IMR-90 (cell line): ENCODE measurements at places on chromosomes 1 and 21.

DNA sequence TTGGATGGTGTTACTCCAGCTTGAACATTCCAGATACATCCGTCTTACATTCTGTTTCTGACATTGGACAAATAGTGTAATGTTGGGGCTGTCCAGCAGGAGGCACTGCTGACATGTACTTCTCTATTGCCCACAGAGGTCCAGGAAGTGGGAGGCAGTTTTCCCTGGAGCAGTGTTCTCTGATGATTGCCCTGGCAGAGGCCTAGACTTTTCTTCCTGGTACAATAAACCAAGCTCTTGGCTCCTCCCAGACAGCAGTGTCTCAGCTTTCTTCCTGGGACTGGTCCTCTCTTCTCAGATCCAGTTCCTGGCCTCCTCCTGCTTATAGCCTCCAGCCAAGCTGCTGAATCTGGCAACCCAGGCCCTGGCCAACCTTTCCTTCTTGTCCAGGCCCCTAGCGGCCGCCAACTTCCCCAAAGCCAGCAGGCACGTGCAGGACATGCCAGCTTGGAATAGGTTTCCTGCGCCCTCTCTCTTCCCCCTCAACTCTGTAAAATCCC lies 14.9 kb upstream of the IFNLR1 start:
- DNase-seq = peak; percentile 86
- H3K27ac ChIP-seq = no peak overlapping the region
- H3K27me3 ChIP-seq = peaks cover 15% of the 10 kb centered on the region
- no peaks in the 10 kb centered on the region for H3K36me3 ChIP-seq
- no peak overlapping the region for H3K4me3 ChIP-seq

GRCh38 chr1:199490769-199491527 lies 536.6 kb upstream of the NR5A2 start:
- H3K27ac ChIP-seq = no peak overlapping the region
- peak; percentile 75 for DNase-seq
- H3K4me3 ChIP-seq = no peak overlapping the region
- H3K4me1 ChIP-seq = peaks cover 4% of the 10 kb centered on the region

GRCh38 chr1:167066333-167067122 lies 23.6 kb downstream of the GPA33 start:
- DNase-seq = peak; percentile 15
- H3K27me3 ChIP-seq = peaks cover 15% of the 10 kb centered on the region
- H3K27ac ChIP-seq = no peak overlapping the region
- no peaks in the 10 kb centered on the region for H3K36me3 ChIP-seq
- H3K4me3 ChIP-seq = peak overlapping the region; percentile 23; the same call in 1 of the 2 replicates
- H3K4me1 ChIP-seq = no peaks in the 10 kb centered on the region

DNA sequence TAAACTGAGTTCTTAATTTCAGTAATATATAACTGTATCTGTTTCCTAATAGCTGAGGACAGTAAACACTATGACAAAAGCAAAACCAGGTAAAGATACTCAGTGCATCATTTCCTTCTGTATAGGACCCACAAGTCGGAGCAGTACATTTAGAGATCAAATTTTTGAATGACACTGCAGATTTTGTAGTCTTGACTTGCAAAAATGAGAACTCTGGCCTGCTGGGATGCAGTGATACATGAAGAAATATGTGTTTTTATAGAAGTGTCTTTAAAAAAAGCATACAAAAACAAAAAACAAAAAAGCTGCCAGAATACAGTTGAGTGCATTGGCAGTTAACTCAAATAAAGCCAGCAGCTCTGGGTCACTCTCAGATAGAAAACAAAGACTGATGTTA lies 19.0 kb downstream of the GART start:
- no peak for DNase-seq
- no peaks in the 10 kb centered on the region for H3K4me1 ChIP-seq
- no peak overlapping the region for H3K4me3 ChIP-seq
- peaks cover 35% of the 10 kb centered on the region for H3K36me3 ChIP-seq

DNA sequence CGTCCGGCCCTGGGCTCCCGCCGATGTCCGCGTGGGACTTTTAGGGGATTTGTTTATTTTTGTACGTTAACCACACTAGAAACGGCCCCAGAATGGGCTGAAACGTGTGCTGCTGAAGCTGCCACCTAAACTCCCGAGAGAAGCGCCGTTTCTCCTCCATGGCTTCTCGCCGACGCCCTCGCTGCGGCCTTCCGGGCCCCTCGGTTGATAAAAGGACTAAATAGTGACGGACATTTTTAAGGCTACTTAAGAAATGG lies 678 bp upstream of the PTTG1IP start:
- H3K4me3 ChIP-seq = peak overlapping the region; percentile 77
- H3K27ac ChIP-seq = peak overlapping the region; percentile 75
- no peak for DNase-seq
- no peaks in the 10 kb centered on the region for H3K36me3 ChIP-seq

GRCh38 chr21:22795644-22796043 lies 1797.4 kb downstream of the NCAM2 start:
- no peaks in the 10 kb centered on the region for H3K36me3 ChIP-seq
- no peaks in the 10 kb centered on the region for H3K27me3 ChIP-seq
- no peak for DNase-seq
- no peak overlapping the region for H3K4me3 ChIP-seq
- H3K27ac ChIP-seq = no peak overlapping the region
- no peaks in the 10 kb centered on the region for H3K4me1 ChIP-seq

DNA sequence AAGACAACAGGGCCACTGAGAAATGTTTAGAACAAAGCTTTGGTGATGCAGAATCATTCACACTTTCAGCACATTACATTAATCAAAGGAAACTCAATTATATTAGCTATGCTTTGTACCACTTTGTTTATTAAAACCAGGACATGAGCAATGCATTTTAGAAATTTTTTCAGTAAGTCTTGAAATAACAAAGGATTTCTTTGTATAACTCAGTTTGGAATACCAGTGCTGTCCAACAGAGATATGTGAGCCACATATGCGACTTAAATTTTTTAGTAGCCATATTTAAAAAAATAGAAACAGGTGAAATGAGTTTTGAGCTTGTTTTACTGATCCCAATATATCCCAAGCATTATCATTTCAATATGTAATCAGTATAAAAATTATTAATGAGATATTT lies 18.8 kb upstream of the F3 start:
- peaks cover 29% of the 10 kb centered on the region for H3K4me1 ChIP-seq
- DNase-seq = peak; percentile 70
- H3K4me3 ChIP-seq = no peak overlapping the region
- no peaks in the 10 kb centered on the region for H3K36me3 ChIP-seq
- no peaks in the 10 kb centered on the region for H3K27me3 ChIP-seq
- peak overlapping the region; percentile 52 for H3K27ac ChIP-seq

GRCh38 chr1:94843430-94843829 lies 23.3 kb downstream of the SLC44A3 start:
- H3K4me3 ChIP-seq = no peak overlapping the region
- H3K36me3 ChIP-seq = no peaks in the 10 kb centered on the region
- no peak overlapping the region for H3K27ac ChIP-seq
- no peak for DNase-seq
- no peaks in the 10 kb centered on the region for H3K4me1 ChIP-seq
- peaks cover 2% of the 10 kb centered on the region for H3K27me3 ChIP-seq

DNA sequence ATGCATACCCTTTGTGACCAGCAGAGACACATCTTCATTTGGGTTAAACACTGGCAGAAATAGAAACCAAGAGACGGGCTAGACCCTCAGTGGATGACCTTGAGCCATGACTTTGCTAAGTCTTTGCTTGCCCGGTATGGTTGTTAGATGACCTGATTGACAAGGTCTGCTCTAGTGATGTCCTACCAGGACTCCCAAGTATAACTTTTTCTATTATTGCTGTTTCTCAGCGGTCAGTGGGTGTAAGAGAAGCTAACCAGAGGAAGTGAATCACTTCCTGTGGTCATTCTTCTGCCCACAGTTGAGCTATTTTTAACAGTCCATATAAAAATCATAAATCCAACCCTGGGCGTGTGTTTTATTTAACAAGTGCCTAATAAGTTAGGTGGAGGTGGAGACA lies 126.2 kb upstream of the ETS2 start:
- no peak overlapping the region for H3K27ac ChIP-seq
- H3K4me3 ChIP-seq = no peak overlapping the region

- no peak overlapping the region for H3K4me3 ChIP-seq
- DNase-seq = peak; percentile 50
- peaks cover 22% of the 10 kb centered on the region for H3K4me1 ChIP-seq
- no peak overlapping the region; the same call in 1 of the 2 replicates for H3K27ac ChIP-seq
- H3K27me3 ChIP-seq = no peaks in the 10 kb centered on the region
Measured at GRCh38 chr21:38266732-38267131, 9.9 kb downstream of the KCNJ15 start.

GRCh38 chr1:173223031-173223380 lies 15.9 kb upstream of the TNFSF4 start:
- DNase-seq = no peak
- H3K27me3 ChIP-seq = no peaks in the 10 kb centered on the region
- H3K4me1 ChIP-seq = no peaks in the 10 kb centered on the region

DNA sequence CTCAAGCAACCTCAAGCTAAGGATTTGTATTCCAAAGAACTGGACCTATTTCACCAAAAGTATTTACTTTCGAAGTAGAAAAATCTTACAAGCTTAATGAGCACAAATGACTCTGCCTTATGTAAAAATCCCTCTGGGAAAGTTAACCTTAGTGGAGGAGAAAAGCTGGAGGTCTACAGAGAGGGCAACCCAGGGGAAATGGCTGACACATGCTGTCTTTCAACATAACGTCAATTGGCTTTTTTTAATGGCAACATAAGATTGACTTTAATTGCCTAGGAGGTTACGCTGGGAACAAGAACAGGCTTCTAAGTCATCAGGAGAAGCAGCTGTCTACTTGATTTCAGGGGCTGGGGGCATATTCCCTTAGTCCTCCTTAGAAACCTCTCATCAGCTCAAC lies 52.3 kb downstream of the UTP25 start:
- no peak for DNase-seq
- no peaks in the 10 kb centered on the region for H3K36me3 ChIP-seq
- H3K4me3 ChIP-seq = no peak overlapping the region
- no peaks in the 10 kb centered on the region for H3K27me3 ChIP-seq

DNA sequence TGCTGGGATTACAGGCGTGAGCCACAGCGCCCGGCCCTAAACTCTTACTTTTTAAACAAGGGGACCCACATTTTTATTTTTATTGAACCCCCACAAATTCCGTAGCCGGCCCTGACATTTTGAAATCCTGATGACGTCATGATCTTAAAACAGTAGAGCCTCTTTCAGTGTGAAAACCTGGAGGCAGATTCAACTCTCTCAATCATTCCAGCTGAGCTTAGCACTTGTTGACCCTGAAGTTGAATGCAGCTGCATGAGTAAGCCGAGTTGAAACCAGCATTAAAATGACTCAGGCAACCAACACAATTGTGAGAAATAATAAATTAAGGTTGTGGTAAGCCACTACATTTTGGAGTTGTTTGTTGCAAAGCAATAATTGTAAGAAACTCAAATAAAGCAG lies 93.9 kb upstream of the ADGRL4 start:
- no peaks in the 10 kb centered on the region for H3K27me3 ChIP-seq
- H3K4me1 ChIP-seq = peaks cover under 1% of the 10 kb centered on the region; the same call in 1 of the 2 replicates
- peak; percentile 87 for DNase-seq
- H3K4me3 ChIP-seq = no peak overlapping the region
- H3K36me3 ChIP-seq = no peaks in the 10 kb centered on the region
- no peak overlapping the region for H3K27ac ChIP-seq

- H3K36me3 ChIP-seq = no peaks in the 10 kb centered on the region
- no peaks in the 10 kb centered on the region for H3K27me3 ChIP-seq
- H3K4me1 ChIP-seq = peaks cover 10% of the 10 kb centered on the region
- no peak overlapping the region for H3K27ac ChIP-seq
- H3K4me3 ChIP-seq = no peak overlapping the region
- no peak for DNase-seq
Measured at GRCh38 chr1:29254346-29254745, 18.0 kb downstream of the PTPRU start.

GRCh38 chr1:244920911-244921761 lies 56.8 kb upstream of the HNRNPU start:
- DNase-seq = peak; percentile 30

DNA sequence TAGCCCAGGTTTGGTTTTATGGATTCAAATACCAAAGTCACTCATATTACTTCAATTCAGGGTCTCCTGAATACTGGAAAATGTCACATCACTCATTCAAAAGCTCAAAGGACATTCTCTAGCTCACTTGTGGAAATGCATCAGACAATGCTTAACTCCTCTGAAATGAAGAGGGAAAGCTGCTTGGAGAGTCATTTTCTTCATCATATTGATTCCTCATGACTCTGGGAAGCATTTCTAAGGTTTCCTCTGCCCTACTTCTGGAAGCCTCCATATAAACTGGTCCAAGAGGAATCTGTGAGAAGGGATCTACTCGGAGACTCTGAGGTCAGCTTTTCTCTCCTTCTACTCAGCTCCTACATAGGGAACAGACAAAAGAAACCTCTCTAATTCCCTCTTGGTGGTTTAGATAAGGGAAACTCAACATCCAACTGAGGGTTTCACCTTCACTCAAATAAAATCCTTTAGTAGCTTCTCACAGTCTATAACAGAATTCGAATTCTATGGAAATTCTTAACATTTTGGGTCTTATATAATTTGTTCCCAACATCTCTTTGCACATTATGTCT lies 36.4 kb upstream of the RBBP5 start:
- H3K36me3 ChIP-seq = peaks cover 59% of the 10 kb centered on the region
- DNase-seq = no peak
- H3K4me1 ChIP-seq = no peaks in the 10 kb centered on the region

GRCh38 chr1:206935491-206936067 lies 10.7 kb downstream of the PIGR start:
- peak; percentile 7 for DNase-seq
- H3K4me1 ChIP-seq = no peaks in the 10 kb centered on the region

- DNase-seq = no peak
- H3K27me3 ChIP-seq = no peaks in the 10 kb centered on the region
- no peak overlapping the region for H3K4me3 ChIP-seq
- H3K4me1 ChIP-seq = peaks cover 7% of the 10 kb centered on the region
- no peaks in the 10 kb centered on the region for H3K36me3 ChIP-seq
- no peak overlapping the region for H3K27ac ChIP-seq
Measured at GRCh38 chr21:33690874-33691273, 48.6 kb downstream of the ITSN1 start.

DNA sequence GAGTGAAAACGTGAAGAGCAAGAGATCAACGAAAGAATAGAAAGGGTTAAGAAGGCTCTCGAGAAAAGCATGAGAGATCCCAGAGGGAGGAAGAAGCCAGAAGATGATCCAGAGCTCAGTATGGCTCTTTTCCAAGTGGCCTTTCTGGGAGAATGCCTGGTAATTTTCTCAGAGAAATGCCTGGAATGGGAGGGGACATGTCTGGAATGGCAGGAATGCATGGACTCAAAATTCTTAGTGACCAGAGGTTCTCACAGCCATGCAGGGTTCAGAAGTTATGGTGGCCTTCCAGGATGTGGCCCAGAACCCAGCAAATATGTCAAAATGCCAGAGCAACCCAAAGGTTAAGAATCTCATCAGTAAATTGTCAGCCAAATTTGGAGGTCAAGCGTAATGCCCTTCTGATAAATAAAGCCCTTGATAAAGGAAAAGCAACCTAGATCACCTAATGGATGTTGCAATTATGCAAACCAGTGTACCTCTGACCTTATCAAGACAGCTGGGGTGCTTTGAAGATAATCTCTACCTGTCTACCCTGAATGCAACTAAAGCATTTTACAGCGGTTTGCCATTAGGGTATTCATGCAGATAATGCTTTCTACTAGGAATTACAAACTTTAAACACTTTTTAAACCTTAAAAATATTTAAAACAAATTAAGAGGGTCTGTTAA lies 53.1 kb downstream of the NBPF6 start:
- peak; percentile 58 for DNase-seq
- H3K4me1 ChIP-seq = peaks cover 7% of the 10 kb centered on the region
- no peak overlapping the region for H3K4me3 ChIP-seq
- no peaks in the 10 kb centered on the region; the same call in 1 of the 2 replicates for H3K27me3 ChIP-seq
- no peak overlapping the region for H3K27ac ChIP-seq

GRCh38 chr1:29962831-29963247 lies 726.5 kb downstream of the PTPRU start:
- H3K27me3 ChIP-seq = no peaks in the 10 kb centered on the region; the same call in 1 of the 2 replicates
- no peak overlapping the region for H3K27ac ChIP-seq
- no peaks in the 10 kb centered on the region for H3K36me3 ChIP-seq
- no peak overlapping the region for H3K4me3 ChIP-seq
- no peak for DNase-seq
- no peaks in the 10 kb centered on the region for H3K4me1 ChIP-seq
